ENCODE measurements at places on chromosomes 12 and 14.

DNA sequence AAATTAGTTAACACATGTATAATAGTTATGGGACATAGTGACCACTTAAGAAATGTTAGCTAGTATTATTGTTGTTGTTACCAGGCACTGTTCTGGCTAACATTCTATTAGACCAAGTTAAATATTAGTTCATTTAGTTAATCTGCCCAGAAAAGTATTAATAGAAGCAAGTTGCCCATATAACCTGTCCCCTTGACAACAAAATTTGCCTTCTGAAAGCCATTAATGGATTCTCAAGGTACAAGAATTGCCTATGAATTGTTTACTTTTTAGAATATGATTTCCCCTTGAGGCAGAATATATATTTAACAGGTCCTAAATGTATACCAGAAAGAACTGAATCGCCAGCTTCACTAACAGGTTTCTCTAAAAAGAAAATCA lies 167.3 kb upstream of the TMCC3 start:
- no peak for DNase-seq

GRCh38 chr12:51529651-51529970 lies 61.4 kb upstream of the SCN8A start:
- no peak for DNase-seq

- no peak for DNase-seq
Measured at GRCh38 chr12:14614704-14615121, 47.0 kb upstream of the PLBD1 start.

DNA sequence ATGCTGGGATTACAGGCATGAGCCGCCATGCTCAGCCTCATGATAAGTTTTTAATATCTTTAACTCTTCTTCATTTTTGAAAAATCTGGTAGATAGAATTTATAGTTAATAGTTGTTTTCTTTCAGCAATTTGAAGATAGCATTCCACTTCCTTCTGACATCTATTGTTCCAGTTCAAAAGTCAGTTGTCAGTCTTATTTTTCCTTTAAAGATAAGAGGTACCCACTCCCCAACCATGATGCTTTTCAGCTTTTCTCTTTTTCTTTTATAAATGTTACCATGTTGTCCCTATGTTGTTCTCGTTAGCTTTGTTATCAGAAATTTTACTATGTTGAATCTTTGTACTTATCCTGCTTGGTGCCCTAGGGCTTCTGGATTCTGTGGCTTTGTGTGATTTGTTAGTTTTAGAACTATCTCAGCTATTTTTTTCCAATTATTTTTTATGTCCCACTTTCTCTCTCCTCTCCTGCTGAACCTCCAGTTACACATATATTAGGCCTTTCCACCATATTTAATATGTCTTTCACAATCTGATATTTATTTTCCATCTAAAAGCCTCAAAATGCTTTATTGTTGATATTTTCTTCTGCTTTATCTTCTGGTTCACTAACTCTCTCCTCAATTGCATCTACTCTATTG lies 181.6 kb upstream of the FOXN3 start:
- DNase-seq: no peak

DNA sequence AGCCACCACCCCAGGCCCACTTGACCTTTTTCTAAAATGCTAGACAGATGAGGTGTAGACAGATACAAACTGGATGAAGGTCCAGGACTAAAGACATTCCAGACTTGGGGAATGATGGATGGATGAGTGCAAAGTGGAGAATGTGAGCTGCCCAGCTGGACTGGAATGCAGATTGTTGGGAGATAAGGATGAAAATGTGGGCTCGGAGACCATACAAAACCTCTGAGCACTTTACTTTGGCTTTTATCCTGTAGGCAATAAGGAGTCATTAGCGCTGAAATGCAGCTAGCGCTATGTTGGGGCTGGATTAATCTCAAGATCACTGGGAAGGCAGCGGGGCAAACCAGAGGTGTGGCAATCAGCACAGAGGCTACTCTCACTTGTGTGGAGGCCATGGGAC lies 64.7 kb upstream of the GNPNAT1 start:
- DNase-seq: no peak

DNA sequence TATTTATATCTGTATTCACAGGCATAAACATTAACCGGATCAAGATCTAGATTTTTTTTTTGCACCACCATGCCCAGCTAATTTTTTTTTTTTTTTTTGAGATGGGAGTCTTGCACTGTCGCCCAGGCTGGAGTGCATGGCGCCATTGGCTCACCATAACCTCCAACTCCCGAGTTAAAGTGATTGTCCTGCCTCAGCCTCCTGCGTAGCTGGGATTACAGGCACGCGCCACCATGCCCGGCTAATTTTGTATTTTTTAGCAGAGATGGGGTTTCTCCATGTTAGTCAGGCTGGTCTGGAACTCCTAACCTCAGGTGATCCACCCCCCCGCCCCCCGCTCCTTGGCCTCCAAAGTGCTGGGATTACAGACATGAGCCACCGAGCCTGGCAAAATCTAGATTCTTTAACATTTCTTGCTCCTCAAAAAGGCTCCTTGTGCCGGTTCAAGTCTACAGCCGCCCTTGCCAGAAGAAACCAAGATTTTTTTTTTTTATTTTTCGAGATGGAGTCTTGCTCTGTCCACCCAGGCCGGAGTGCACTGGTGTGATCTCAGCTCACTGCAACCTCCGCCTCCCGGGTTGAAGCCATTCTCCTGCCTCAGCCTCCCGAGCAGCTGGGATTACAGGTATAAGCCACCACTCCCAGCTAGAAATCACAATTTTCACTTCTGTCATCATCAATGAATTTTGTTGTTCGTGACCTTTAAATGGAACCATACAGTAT lies 36.9 kb upstream of the SLC2A3 start:
- DNase-seq: no peak

DNA sequence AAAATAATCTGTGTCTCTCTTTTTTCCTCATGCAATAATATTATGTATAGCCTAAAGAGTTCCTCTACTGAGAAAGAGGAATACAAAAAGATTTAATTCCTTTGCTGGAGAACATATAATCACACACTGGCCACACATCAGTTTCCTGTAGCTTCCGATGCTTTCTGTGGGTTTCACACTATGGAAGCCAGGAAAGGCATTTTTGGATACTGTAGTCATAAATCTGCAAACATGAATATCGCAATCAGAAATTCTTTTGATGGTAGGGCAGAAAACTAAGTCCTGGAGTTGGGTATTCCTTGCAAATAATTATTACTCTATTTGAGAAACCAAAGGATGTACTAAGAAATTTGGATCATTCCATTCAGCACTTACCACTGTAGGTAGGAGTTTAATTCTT lies 260.0 kb downstream of the ACSS3 start:
- no peak for DNase-seq

DNA sequence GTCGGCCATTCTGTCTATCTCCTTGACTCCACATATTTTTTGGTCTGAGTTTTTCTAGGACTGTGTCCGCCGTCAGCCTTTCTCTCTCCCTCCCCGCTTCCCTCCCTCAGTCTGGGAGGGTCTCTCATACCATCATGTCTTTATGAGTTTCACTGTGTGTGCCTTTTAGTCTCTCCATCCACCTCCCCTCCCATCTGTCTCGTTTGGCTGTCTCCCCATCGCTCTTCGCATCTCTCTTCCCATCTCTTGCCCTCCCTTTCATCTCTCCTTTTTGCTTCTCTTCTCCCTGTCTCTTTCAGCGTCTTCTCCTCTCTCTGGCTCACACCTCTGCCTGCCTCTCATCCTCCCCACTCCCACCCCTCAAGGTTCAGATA lies 6.9 kb upstream of the CISTR start:
- no peak for DNase-seq

GRCh38 chr14:50957296-50957695 lies 13.0 kb upstream of the PYGL start:
- no peak for DNase-seq

GRCh38 chr14:85573406-85573805 lies 43.5 kb downstream of the FLRT2 start:
- DNase-seq: no peak

All from DMS79 (cell line).